ENCODE measurements at places on chromosomes 7 and 10.

DNA sequence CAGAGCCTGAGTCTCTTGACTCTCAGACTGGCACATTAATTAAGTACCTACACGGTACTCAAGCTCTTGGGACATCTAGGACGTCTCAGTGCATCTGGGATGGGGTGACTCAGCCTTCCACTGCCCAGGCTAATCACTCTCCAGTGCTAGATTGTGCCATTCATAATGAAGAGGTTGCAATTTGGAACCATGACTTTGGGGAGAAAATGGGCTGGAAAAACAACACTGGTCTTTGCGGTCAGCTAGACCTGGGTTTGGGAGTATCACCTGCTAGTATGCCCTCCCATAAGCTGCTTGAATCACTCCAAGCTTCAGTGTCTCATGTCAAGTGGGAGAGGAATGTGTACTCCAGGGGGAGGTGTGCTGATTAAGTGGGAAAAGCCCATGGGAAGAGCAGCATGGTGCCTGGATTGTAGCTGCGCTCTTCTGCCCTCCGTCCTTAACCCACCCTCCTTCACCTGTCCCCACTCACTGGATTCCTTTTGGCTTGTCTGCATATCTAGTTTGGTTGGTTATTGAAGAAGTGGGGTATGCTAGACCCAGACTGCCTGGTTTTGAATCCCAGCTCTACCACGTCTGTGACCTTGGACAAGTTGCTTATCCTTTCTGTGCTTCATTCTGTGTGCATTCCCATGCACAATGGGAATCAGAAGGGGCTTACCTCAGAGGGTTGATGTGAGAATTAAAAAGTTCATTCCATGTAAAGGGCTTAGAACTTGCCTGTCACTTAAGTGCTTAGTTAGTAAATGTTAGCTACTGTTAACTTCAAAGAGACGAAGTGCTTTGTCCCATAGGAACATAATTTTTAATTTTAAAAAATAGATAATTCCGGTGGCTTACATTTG lies 3.8 kb downstream of the NFE2L3 start:
- DNase-seq: no peak

DNA sequence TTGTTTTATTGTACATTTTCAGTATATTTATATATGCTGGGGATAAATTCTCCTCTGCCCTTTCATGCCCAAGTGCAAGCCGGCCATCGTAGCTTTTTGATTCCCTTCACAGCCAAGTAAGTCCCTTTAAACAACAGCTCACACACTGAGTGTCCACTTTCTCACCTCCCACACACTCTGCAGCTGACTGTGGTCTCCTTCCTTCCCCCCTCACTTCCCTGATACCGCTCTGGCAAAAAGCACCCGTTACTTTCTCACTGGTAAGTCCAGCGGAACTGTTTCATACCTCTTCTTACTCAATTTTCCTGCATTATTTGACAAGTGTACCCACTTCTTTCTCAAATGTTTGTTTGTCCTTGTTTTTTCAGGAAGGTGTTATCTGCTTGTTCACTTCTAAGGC lies 35.2 kb downstream of the MGAM start:
- DNase-seq: no peak

DNA sequence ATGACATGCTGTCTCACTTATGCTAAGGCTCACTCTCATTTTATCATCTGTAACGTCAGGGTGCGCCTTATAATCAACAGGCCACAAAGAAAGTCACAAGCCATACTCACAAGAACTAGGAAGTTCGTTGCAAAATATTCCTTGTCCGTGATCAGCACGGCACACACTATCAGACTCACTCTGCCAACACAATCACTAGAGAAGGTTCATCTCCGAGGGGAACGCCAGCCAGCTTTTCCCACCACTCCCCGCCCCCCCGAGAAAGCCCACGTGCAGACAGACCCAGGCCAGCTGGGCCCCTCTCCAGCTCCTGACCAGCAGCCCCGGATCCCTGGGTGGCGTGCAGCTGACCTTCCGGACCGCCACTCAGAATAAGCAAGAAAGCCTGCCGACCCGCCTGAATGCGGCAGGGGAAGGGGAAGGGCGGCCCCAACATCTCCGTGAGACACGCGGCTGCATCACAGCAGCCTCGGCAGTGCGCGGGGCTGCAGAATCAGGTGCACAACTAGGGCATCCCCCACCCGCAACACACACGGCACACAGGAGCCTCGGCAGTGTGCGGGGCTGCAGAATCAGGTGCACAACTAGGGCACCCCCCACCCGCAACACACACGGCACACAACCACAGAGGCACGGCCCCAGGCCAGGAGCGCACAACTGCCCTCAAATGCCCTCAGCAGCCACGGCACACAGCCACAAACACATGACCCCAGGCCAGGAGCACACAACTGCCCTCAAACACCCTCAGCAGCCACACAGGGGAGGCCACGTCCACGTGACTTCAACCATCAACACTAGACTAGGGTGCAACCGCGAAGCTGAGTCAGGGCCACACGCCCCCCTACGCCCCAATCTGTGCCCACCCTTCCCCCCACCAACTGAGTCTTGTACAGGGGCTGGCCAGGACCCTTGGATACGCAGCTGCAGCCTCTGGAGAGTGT lies 2.5 kb upstream of the GPR146 start:
- no peak for DNase-seq

GRCh38 chr7:44066494-44067063 lies 1.2 kb upstream of the PGAM2 start:
- DNase-seq: no peak

DNA sequence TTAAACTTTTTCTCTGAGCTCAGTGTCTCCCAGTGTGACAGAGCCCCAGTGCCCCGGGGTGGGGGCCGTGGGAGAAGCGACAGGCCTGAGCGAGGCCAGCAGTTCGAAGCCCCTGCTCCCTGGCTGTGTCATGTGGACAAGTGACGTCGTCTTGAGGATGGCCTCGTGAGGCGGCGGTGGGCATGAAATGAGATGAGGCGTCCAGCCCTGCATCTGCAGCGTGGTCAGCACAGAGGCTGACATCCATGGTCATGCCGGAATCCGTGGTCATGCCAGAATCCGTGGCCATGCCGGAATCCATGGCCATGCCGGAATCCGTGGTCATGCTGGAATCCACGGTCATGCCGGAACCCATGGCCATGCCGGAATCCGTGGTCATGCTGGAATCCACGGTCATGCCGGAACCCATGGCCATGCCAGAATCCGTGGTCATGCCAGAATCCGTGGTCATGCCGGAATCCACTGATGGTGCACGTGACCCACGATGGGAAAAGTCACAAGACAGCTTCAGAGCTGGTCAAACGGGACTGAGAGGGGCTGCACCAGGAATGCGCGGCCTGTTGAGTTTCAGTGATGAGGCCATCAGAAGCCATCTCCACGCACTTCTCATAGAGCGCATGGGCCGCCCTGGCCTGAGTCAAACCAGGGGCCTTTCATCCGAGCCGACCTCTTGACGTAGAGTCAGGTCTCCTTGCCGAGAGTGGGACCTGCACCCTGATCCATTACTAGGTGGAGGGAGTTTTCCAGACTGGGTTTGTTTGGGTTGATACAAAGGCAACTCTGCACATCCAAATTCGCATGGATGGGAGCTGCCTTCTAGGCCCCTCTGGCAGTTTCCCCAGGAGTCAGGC lies 342.5 kb downstream of the PTPRN2 start:
- DNase-seq: no peak

- DNase-seq: no peak
Measured at GRCh38 chr7:46368871-46369270, 447.8 kb upstream of the IGFBP3 start.

GRCh38 chr10:17109046-17109445 lies 20.6 kb downstream of the CUBN start:
- no peak for DNase-seq

DNA sequence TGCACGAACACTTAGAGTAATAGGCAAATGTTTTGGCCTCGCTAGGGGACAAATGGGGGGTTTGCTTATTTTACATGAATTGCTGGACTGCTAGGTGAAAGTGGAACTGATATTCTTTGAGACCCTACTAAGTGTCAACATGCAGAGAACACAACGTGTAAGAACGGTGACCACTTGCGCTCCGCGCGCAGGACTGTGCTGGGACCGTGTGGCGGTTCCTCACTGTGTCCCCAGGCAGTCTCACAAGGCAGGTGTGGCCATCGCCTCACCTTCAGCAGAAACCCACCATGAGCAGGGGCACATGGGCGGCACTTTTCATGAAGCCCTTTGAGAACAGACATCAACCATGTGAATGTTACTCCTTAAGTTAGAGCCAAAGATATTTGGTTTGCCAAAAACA lies 27.2 kb downstream of the PTPRN2 start:
- DNase-seq: no peak

GRCh38 chr7:132518102-132518838 lies 58.0 kb downstream of the PLXNA4 start:
- no peak for DNase-seq

DNA sequence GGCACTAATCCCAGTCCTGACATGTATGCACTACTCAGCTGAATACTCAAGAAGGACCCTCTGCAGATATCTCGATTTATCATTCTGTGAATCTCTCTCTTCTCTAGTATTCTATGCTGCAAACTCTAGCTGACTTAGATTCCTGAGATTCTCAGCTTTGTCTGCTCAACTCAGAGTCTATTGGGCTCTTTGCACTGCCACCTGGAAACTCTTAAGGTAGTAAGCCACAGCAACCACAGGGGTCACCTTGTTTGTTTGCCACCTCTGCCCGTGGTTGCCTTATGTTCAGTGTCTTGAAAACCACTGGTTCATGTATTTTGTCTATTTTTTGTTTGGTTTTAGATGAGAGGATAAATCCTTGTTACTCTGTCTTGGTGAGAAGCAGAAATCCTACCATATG lies 72.9 kb downstream of the SP8 start:
- DNase-seq: no peak

- no peak for DNase-seq
Measured at GRCh38 chr10:98030093-98030821, at the start of gene CRTAC1. Gene CRTAC1 (minus strand): TSS chr10:98030621. CDS start chr10:98030472, 149 bp downstream.

DNA sequence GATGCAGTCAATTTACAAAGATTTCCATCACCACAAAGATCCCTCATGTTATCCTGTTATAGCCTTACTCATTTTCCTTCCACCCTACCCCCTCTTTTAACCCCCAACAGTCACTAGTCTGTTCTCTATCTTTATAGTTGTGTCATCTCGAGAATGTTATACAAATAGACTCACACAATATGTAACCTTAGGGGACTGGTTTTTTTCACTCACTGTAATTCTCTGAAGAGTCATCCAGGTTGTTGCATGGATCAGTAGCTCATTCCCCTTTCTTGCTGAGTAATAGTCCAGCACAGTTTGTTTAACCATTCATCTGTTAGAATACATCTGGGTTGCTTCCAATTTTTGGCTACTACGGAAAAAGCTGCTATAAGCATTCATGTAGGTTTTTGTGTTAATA lies 121.1 kb upstream of the PDE1C start:
- no peak for DNase-seq

- DNase-seq: no peak
Measured at GRCh38 chr7:78968951-78969350, 484.5 kb downstream of the MAGI2 start.
